ENCODE measurements at places on chromosomes 1 and 21.

GRCh38 chr21:17590430-17590829, 22.3 kb downstream of the BTG3 start:
- no peak for DNase-seq

DNA sequence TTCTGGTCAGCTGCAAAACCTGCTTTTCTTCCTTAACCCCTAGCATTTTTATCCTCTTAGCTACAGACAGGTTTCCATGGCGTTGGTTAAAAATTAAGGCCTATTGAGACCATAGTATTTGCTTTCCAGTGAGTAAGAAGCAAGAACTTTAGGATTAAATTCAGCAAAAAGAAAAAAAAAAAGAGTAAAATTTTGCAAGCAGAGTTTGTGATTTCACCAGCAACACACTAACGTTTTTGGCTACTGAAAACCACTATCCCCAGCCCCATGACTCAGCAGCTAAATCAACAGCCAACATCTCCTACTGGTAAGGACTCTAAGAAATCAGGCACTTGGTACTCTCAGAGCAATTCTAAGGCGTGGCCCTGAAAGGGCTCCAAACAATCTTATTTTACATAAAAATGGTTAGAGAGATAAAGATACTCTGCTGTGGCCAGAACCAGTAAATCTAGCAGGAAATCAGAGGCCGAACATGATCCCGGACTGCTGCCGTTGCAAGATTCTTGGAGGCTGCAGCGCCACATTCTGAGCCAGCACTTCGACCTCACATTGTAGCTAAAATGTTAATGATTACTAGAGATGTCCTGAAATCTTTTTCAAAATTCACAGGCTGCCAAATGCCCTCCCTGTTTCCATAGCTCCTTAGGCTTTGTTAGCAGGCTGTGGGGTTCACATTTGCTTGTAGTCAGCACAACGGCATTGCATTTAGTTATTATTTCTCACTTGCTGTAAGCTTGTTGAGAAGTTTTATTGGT, 1.6 kb upstream of the ENO1 start:
- peak; percentile 92 for DNase-seq

- DNase-seq: no peak
Measured at GRCh38 chr21:29708401-29708800, 231.4 kb downstream of the GRIK1 start.

GRCh38 chr1:55155522-55155921, 59.6 kb downstream of the USP24 start:
- peak; percentile 33 for DNase-seq

DNA sequence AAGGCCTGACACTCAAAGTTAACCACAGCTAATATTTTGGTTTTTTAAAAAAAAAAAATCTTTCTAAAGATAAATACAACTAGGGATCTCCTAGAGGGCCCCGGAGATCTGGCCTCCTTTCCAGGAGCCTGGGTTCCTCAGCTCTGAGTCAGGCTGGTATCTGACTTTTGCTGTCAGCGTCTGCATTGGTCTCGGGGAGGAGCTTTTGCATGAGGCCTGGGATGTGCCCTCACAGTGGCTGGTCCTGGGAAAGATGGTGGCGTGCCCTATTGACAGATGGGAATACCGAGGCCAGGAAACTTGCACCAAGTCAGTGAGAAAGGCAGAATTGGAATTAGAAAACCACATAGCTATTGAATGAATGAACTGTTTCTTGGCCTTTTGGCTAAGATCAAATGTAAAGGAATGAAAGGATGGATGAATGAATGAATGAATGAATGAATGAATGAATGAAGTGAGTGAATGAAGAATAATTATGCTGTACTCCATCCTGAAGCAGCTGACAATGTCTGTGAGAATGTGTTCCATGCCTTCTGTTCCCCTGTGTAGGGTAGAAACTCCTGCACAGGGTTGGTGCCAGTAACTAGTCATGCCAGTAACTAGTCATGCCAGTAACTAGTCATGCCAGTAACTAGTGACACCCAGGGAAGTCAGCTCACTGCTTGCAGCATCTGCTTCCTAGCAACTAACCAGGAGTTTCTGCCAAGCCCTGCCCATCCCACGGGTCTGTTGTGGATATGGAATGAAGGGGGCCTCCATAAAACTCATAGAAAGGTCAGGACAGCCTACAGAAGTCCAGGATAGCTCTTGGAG, 242.5 kb upstream of the VAMP3 start:
- no peak for DNase-seq

- DNase-seq: peak; percentile 84
Measured at GRCh38 chr1:66416295-66416694, 117.7 kb upstream of the SGIP1 start.

GRCh38 chr1:241142493-241142892, 214.5 kb downstream of the RGS7 start:
- DNase-seq: no peak

DNA sequence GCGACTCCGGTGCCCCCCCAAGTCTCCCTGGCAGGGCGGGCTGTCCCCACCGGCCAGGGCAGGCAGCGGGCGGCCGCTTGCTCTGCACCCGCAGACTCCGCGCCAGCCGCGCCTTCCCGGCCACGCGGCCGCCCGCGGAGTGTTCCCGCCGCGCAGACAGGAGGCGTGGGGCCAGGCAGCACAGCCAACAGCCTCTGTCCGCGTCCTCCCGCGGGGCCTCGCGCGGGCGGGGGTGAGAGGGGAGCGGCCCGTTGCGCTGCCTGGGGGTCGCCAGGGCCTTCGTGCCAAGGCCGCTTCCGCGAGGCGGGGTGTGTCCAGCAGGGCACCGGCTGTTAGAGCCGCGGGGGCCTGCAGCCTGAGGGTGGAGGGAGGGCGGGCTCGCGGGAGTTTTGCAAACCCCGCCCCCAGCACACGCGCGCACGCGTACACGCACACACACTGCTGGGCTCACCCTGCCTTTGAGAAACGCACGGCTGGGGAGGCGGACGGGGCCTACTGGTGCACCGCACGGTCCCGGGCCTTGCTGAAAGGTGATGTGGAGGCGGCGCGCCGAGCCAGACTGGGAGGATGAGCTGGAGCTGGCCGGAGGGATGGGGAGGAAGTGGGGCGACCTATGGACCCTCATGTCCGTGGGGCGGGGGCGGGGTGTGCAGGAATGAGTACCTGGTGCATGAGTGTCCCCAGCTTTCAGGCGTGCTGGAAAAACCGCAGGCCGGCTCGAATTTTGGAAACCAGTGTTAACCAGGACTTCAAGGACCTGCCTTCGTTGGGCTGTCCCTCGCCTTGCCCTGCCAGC, 41.5 kb downstream of the KIAA1614 start:
- DNase-seq: no peak

- no peak for DNase-seq
Measured at GRCh38 chr1:203789966-203790365, 5.5 kb upstream of the ZBED6 start.

DNA sequence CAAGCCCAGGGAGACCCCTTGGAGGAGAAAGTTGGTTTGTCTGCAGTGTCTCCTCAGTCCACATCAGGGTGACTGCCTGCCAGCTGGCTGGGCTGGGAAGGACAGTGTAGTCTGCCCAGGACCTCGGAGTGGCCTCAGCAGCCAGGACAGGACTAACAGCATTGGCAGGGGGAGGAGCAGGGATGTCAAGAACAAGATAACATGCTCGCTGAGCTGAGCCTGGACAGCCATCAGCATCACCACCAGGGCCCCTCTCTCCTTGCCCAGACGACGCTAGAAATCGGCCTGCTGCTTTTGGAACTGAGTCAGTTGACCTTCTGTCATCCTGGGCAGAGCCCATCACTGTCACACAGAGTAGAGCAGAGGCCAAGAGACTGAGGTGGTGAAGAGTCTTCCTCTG, 83.6 kb upstream of the CNTN2 start:
- no peak for DNase-seq

- DNase-seq: no peak
Measured at GRCh38 chr21:33374080-33374449, 29.1 kb upstream of the IFNGR2 start.

Measured in NB4 (cell line).